ENCODE measurements at places on chromosomes 6 and 20. TPM values are rescaled to one million over a fixed set of nuclear protein-coding genes. Genes with fewer than 3 reads are reported as not detected.

- DNase-seq, result no peak
Measured at GRCh38 chr6:13988049-13988738, 63.4 kb downstream of the RNF182 start.

DNA sequence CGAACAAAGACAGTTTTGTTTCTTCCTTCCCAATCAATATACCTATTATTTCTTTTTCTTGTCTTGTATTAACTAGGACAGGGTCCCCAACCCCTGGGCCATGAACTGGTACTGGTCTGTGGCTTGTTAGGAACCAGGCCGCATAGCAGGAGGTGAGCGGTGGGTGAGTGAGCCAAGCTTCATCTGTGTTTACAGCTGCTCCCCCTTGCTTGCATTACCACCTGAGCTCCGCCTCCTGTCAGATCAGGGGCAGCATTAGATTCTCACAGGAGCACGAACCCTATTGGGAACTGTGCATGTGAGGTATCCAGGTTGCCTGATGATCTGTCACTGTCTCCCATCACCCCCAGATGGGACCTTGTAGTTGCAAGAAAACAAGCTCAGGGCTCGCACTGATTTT is 151.9 kb downstream of the CDKAL1 start:
- no peak for DNase-seq

GRCh38 chr6:48021904-48022303 is 89.1 kb downstream of the PTCHD4 start:
- DNase-seq, result no peak

GRCh38 chr6:46175446-46175845 is 4.7 kb upstream of the ENPP5 start:
- no peak for DNase-seq

GRCh38 chr6:45555981-45556771 is 178.4 kb upstream of the SUPT3H start:
- DNase-seq, result no peak

DNA sequence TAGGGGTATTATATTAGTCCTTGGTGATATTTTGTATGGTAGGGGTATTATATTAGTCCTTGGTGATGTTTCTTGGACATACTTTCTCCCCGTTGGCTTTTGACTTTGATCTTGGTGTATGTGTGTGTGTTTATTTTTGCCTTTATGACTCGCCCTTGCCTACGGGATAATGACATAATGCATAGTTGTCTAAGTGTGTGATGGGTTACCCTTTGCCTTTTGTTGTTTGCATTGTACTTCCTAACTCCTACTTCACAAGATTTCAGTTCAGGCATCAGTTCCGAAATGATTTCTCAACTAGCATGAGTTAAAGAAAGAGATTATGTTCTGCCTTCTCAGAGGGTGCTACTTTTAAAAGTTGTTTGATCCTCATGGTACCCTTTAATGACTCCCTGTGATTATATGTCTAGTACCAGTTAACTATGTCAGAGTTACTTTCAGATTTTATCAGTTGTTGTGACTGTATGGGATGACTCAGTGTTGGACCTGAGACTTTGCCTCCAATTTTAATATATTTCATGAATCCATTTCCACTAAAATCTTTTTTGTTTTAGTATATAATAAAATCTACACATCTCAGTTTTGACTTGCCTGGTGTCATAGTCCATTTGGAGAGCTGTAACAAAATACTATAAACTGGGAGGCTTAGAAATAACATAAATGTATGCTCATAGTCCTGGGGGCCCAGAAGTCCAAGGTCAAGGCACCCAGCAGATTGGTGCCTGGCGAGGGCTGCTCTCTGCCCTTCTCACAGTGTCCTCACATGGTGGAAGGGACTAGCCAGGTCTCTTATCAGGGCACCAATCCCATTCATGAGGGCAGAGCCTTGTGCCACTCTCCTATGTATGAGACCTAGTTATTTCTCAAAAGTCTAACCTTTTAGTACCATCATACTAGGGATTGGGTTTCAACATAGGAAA is 34.1 kb downstream of the CDYL start:
- DNase-seq, result peak; percentile 68

GRCh38 chr6:1250489-1251197 is 61.3 kb upstream of the FOXQ1 start:
- DNase-seq, result no peak

DNA sequence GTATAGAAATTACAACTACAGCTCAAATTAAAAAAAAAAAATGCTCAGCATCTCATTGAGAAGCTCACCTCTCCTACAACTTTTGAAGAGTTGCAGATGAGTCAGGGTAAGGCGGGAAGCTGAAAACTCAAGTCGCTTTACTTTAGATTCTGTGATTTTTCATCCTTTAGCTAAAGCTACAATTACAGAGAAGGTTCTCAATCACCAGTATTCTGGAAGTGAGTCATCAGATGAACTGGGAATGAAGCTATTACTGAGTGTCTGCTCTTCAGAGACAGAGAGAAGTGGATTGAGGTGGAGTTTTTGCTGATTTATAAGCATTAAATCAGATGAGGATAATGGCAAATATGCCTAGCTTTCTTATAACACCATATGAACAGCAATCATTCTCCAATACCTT is 91.9 kb downstream of the TFAP2A start:
- no peak for DNase-seq

DNA sequence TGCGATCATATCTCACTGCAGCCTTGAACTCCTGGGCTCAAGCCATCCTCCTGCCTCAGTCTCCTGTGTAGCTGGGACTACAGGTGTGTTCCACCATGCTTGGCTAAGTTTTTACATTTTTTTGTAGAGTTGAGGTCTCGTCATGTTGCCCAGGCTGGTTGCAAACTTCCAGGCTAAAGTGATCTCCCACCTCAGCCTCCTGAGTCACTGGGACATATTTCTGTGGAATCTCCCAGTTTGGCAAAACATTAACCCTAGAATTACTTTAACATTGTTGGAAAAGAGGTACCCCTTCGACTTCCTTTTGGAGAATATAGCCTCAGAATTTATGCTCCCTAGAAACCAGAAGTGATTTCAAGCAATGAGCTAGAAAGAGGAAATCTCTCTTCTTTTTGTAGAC is 57.2 kb downstream of the SHLD1 start:
- no peak for DNase-seq

DNA sequence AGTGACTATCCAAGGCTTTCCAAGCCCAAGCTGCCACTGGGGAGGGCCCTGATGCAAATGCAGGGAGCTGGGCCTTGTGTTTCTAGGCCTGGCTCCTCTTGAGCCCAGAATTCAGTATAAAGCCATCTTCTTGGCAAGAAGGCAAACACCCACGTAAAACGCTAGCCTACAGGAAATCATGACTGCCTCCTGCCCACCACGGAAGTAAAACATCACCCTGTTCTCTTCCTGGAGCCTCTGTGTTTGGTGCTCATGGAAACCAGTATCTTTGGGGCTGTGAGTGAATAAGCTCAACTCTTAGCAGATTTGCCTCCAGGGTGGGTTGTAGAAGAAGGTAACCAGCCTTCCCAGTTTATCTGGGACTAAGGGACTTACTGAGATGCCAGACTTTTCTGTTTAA is 271.0 kb downstream of the ZNF217 start:
- DNase-seq, result no peak

GRCh38 chr6:168939796-168940195 is 313.9 kb downstream of the THBS2 start:
- no peak for DNase-seq

DNA sequence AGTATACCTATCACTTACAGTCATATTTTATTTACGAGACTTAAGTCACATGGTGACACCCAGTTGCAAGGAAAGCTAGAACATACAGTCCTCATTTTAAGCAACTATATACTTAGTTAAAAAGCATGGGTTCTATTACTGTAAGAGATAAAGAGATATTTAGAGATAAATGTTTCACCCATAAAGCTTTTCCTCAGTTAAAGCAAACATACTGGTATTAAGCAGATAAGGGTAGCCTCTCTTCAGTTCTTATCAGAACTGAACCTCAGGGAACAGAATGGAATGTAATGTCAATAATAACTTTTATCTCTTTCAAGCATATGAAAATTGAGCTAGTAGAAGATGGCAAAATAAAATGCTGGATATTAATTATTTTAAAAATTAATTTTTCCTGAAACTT is 9.9 kb upstream of the ASCC3 start:
- DNase-seq, result no peak

DNA sequence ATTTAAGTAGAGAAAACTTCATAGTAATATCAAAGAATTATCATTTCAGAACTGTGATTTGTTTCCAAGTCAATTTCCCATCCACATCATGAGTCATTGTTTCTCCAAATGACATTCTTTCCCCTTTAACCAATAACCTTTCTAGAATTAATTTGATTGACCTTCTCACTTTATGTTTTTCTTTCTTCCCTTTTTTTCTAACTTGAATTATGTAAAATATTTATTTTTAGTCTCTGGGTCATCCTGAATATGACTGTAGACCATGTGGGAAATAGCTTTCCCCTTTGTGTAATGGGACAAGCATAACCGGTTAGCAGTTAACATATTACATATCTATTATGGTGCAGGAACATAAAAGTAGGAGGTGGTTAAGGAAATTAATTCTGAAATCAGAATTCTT is 291.1 kb downstream of the GJA1 start:
- DNase-seq, result peak; percentile 83

- DNase-seq, result peak; percentile 67
Measured at GRCh38 chr20:5918856-5919625, 31.3 kb downstream of the TRMT6 start.

- DNase-seq, result no peak
Measured at GRCh38 chr20:19478320-19478895, 266.0 kb downstream of the SLC24A3 start.

GRCh38 chr6:62286470-62286843 is 432 bp upstream of the KHDRBS2 start:
- no peak for DNase-seq

GRCh38 chr20:24160563-24161281 is 172.1 kb upstream of the GGTLC1 start:
- peak; percentile 58 for DNase-seq

GRCh38 chr6:30752157-30752927 is 8.0 kb upstream of the IER3 start:
- DNase-seq, result peak; percentile 99

DNA sequence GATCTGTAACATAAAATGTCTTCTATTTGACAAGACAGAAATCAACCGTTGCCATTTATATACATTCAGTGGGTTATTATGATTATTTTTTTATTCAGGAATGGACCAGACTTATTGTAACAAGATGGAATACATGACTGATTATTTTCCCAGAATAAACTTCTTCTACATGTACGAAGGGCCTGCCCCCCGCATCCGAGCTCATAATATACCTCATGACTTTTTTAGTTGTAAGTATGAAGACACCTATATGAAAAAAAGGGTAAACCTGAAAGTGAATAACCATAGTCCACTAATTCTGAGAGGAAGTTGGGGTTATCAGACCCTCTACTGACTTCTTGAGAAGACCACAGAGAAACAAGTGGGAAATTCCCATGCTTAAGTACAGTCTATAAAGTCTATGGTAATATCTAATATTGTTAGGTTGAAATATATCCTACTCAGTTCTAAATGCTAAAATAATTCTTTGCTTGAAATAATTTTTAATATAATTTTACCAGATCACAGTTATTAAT is 15.9 kb downstream of the OR2A4 start:
- DNase-seq, result no peak

DNA sequence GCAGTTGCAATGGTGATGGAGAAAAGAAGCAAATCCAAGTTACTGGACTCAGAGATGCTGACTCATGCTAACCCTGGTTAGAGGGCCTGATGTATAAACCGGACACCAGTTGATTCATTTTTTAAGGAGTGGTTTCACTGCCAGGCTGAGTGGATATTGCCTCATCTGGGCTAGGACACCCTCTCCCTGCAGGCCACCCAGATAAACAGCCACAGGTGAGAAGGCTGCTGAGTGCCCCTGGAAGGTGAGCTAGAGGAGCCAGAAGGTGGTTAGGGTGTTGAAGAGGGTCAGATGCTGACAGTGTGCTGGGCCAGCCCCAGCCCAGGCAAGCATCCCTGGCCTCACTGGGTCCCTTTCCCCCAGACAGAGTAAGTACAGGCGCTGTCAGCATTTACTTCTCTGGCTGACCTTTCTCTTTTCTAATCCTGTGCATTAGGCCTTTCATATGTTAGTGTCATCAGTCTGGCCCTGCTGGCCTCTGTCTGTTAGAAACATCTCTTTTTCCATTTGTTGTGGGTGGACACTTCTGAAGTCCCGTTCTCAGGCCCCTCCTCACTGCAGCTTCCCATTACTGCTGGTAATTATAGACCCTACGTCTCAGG is 13.5 kb downstream of the EPB41L1 start:
- no peak for DNase-seq

DNA sequence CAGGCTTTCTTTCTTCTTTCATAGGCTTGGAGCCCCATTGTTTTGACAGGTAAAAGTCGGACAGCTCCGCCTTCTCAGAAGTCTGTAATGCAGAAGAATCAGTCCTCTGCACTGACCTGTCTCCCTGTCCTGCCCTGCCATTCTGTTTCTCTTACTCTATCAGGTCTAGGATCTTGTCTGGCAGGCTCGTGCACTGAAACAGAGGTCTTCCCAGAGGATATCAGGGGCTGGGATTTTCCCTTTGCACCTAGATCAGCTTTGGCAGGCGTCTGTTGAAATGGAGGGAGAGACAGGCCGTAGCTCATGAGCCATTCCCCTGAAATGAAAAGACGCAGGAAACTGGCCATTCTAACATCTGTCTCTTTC is 25.0 kb downstream of the KIF3B start:
- DNase-seq, result no peak

GRCh38 chr6:168097621-168098430 is 18.8 kb upstream of the FRMD1 start:
- DNase-seq, result no peak

DNA sequence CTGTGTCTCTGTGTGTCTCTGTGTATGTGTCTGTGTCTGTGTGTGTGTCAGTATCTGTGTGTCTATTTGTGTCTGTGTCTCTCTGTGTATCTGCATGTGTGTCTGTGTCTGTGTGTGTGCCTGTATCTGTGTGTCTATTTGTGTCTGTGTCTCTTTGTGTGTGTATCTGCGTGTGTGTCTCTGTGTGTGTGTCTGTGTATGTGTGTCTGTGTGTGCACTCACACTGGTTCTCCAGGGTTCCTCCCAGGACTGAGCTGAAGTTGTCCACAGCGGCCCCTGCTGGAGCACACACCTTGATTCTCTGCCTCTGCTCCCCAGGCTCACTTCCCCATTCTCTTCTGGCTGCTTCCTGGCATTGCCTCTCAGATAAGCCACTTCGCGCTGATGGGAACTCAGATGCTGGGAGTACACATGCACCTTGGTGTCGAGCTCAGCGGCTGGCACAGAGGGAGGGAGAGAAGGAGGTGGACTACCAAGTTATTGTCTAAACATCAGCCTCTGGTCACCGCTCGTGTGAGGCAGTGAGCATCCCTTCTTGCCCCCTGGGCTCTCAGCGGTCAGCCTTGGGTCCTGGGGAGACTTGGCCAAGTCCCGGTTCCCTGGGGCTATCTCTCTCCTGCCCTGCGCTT is 104.9 kb upstream of the NXT1 start:
- DNase-seq, result peak; percentile 77

KCNQ2 gene
- not detected for total RNA-seq

GTSF1L gene
- total RNA-seq, result not detected

SLC26A8 gene
- total RNA-seq, result not detected

KCNB1 gene
- total RNA-seq, result not detected

SPO11 gene
- total RNA-seq, result not detected

SLC35F1 gene
- total RNA-seq, result not detected

CENPB gene
- total RNA-seq, result 90.3 TPM

FAM209A gene
- total RNA-seq, result not detected

BTNL2 gene
- total RNA-seq, result not detected

PDYN gene
- total RNA-seq, result not detected

MUCL3 gene
- not detected for total RNA-seq

PI16 gene
- not detected for total RNA-seq

Measured in endothelial cell of umbilical vein (primary cell).